ENCODE measurements at places on chromosomes 16 and 17.

GRCh38 chr17:12438813-12439586 is 226.7 kb upstream of the MYOCD start:
- DNase-seq: no peak

- DNase-seq: peak; percentile 93
Observed at GRCh38 chr17:42744806-42745617, at the start of gene EZH1. Gene EZH1, minus strand, starts transcription at chr17:42745040. Its CDS starts 16,099 bp downstream, at chr17:42728941.

DNA sequence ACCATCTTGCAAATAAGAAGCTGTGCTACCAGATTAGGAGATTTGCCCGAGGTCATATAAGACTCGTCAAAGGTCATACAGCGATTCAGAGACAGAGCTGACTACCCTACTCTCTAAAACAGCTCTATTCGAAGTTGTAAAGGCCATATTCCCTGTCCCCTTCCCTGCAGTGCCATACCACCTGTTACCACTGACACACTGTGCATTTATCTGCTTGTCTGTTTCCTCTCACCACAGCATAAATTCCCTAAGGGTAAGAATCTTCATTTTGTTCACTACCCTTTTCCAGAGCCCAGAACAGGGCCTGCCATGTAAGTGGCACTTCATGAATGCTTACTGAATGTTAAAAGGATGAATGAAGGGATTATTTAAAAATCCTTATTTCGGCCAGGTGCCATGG is 3.4 kb upstream of the KSR1 start:
- DNase-seq: no peak

- no peak for DNase-seq
Observed at GRCh38 chr17:13909901-13910519, 159.3 kb upstream of the COX10 start.

- DNase-seq: no peak
Observed at GRCh38 chr17:38417210-38417951, 10.9 kb upstream of the ARHGAP23 start.

- peak; percentile 13 for DNase-seq
Observed at GRCh38 chr17:2700030-2700490, 11.5 kb downstream of the CLUH start.

All from CD4-positive, alpha-beta T cell treated with Interleukin-15 for 1 hour (primary cell).